GM12891 (cell line): ENCODE measurements at places on chromosomes 3 and 15.
A peak's percentile ranks its signal among the peaks of the same experiment; 100 is the strongest.

- no peak for DNase-seq
These were observed 4.2 kb upstream of the PEX5L start for GRCh38 chr3:180040966-180041365.

- no peak for DNase-seq
These were observed 23.1 kb downstream of the C3orf52 start for GRCh38 chr3:112109322-112109721.

- no peak for DNase-seq
These were observed 276.1 kb upstream of the GOLGA6L4 start for GRCh38 chr15:83959477-83959876.

GRCh38 chr3:188839187-188839695 lies 332.5 kb upstream of the TPRG1 start:
- DNase-seq = no peak

- DNase-seq = no peak
These were observed 14.0 kb downstream of the NANOGP8 start for GRCh38 chr15:35071106-35071505.

DNA sequence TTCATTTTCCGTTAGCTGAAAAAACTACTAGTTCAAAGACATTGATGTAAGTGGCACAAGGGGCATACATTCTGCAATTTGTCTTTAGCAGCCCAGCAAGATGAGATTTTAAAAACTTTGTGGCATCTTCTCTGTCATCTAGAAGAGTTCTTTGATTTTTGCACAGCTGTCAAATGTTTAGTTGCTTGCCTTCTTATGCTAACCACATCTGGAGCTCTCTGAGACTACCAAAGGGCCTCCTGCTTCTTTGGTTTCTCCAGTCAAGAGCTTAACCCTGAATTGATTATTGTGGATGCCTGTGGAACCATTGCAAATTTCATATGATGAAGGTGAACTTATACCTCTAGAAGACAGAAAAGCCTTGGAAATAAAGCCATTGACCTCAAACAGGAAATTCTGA lies 468.7 kb upstream of the RGMA start:
- no peak for DNase-seq

GRCh38 chr3:55902221-55902900 lies 415.3 kb upstream of the WNT5A start:
- no peak for DNase-seq

DNA sequence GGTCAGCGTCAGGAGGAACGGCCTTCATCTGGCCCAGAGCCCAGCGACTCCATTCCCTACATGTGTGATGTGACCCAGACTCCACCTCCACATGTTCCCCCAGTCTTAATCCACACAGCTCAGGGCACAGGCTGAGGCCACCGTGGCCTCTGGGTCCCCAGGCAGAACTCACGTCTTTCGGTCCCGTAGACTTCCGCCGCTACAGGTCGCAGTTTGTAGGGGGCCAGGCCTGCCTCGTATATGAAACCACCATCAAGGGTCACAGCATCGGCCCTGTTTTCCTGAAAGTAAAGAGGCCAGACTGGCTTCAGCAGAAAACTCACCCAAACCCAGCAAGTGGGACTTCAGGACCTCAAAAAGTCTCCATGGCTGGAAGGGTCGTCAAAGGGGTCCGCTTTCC lies 8.6 kb downstream of the LTF start:
- DNase-seq = no peak

- no peak for DNase-seq
These were observed 1099.3 kb upstream of the EPHA6 start for GRCh38 chr3:95715128-95715527.

DNA sequence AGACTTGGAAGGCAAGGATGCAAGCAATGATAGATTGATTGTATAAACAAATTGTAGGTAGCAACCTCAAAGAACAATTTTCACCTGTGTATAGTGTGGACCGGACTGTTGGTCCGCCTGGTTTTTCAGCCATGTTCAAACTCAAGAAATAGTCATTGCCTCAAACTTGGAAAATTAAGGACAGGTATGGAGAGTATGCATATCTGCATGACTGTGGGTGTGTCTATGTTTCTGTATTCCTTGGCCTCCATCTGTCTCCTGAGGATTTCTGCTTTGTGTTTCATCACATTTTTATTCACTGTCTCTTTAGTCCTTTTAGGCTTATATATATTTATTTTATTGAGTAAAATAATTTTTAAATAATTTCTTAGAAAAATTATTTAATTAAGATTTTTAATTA lies 53.9 kb upstream of the RASA2 start:
- no peak for DNase-seq

DNA sequence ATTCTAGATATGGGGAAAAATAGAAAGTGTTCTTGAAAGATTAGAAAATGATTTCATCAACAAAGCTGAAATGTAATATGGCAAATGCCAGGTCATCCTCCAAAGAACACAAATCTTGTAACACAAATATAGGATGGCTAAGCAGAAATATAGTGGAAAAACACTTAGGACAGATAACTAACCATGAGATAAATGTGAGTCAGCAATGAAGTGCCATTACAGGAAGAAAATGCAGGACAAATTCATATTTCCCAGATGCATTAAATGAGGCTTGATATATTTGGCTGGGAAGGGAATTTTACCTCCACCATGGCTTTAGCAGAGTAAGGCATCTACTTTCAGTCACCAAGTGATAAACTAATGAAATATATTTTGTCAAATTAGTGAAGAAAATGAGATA lies 92.8 kb upstream of the SEMA6D start:
- no peak for DNase-seq

- no peak for DNase-seq
These were observed 29.4 kb upstream of the ARID3B start for GRCh38 chr15:74511583-74511982.

DNA sequence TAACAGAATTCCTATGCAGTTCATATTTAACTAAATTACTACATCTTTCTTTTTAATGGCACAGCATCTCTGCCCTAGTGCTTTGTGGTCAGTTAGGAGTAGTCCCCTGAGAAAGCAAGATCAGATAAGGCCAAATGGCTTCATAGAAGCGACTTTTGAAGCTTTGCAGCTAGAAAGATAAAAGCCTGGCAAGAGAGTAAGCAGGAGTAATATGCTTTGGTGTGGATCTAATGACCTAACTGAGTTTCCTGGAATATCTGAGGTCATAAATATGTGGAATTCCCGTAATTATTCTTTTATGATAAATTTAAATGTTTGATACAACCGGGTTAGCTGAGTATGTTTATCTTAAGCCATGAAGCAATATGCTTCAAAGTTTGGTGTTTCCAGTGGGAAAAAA lies 374.9 kb upstream of the LRRC3B start:
- no peak for DNase-seq

GRCh38 chr3:141994856-141995255 lies 118.4 kb downstream of the ATP1B3 start:
- no peak for DNase-seq

GRCh38 chr3:150793641-150794040 lies 30.7 kb upstream of the SIAH2 start:
- DNase-seq = no peak

- no peak for DNase-seq
These were observed 70.7 kb downstream of the ANXA2 start for GRCh38 chr15:60326824-60327654.

DNA sequence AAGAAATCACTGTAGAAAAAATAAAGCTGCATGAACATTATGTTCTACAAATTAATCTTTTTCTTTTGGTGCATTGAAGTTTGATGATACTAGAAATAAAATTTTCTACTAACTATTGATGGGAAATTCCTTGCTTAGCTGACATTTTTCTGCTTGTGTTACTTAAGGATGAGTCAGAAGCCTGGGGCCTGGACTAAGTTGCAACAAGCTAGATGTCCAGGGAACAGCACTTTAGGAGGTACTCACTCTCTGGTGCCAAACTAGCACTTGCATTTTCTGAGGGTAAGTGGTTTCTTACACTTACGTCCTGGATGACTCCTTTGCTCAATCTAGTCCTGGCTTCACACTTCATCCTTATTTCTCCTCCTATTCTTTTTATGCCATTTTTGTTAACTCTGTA lies 945.1 kb downstream of the IGSF11 start:
- DNase-seq = no peak

DNA sequence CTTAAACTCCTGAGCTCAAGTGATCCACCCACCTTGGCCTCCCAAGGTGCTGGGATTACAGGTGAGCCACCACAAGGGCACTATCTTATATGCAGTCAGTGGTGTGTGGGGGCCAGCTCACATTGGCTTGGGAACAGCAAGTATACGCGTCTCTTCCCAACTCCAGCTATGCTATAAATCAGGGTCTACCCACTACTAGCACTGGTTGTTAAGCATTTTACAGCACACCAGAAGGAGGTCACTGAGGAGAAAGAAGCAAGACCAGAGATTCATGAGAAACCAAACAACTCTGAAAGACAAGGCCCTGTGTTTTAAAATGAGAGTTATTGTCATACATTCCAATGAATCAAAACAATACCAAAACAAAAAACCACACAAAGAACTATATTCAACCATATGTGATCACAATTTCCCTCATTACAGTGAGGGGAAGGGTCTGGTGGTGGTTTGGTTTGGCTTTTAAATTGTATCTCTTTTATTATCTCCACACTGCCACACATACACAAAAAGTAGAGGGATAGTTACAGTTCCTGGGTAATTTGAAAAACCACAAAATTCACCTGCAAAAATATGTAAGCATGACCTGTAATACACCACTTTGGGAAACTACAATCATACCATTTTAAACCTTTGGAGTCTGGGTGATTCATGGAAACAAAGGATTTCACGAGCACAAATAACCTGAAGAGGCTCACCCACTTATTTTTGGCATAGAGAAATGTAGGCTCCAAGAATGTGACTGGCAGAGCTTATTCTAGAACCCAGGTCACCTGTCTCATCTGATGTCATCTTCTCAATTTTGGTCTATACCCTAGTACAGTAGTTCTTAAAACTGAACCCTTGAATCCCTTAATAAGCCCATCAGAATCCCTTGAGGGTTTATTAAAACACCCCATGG lies 5.2 kb downstream of the MAGI1 start:
- no peak for DNase-seq

GRCh38 chr3:184320104-184320445 lies 5.7 kb downstream of the EIF4G1 start:
- no peak for DNase-seq

- no peak for DNase-seq
These were observed 578.7 kb downstream of the SQOR start for GRCh38 chr15:46213551-46213950.

DNA sequence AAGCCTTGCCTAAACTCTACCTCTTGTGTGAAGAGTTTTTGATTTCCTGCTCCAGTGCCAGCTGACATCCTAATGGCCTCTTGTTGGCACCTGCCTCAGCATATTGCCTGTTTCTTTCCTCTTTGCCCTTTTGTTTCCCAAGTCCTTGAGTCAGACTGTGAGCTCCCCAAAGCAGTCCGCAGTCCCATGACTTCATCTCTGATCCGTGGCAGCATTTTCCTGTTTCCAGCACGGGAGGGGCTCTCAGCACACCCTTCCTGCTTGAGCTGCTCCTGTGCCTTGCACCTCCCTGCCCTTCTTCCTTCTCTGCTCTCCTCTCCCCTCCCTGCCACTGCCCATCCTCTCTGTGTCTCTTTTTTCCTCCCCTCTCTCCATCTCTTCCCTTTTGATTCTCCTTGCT lies 179.6 kb downstream of the EPHB1 start:
- DNase-seq = no peak

GRCh38 chr3:10447527-10448260 lies 57.7 kb downstream of the ATP2B2 start:
- DNase-seq = no peak

GRCh38 chr3:189301479-189301878 lies 129.7 kb downstream of the TPRG1 start:
- DNase-seq = no peak

DNA sequence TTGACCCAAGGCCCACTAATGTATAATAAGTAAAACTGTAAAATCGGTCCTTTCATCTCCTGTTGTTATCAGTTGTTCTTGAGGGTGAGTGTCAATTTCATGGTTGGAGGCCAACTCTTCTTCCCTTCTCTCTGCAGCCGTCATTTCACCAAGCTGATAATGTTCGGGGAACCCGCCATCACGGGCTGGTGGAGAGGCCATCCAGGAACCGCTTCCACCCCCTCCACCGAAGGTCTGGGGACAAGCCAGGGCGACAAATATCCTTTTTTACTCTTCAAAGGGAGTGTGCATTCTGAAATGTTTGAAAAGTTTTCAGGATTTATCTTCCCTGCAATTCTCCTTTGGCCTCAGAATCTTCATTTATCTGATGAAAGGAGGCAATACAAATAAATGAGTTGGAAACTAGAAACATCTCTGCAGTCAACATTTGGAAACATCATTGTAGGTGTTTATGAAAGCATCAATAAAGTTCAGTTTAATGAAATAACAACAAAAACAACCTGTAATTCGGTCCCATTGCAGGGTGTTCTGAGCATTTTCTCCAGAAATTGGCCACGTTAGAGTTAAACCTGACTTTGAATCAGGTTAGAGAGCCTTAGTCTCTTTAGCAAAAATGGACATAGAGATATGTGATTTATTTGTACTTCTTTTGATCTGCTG lies 63.9 kb downstream of the CRTC3 start:
- no peak for DNase-seq

DNA sequence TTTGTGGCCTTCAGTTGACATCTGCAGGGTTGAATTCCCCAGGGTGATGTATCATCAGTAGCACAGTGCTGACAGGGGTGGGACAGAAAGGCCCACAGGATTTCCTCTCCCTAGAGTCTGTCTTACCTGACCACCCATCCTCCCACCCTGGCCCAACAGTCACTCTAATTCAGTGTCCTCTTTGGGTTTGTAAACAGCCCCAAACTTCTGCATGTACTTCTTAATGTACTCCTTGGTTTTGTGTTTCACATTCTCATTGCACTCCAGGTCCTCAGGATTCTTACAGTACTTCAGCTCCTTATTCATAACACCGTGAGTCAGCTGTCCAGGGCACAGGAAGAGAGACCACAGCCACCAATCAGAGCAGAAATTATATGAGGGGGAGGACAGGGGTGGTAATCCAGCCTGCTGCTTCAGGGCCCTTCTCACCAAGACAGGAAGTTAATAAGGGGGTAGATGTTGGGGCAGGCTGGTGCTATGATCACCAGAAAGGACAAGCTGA lies 37.5 kb downstream of the NBEAL2 start:
- peak; percentile 32 for DNase-seq

- DNase-seq = no peak
These were observed 49.5 kb upstream of the SEC13 start for GRCh38 chr3:10370429-10370828.

GRCh38 chr15:74787251-74788041 lies 5.6 kb downstream of the CSK start:
- peak; percentile 70 for DNase-seq

- no peak for DNase-seq
These were observed 267.4 kb downstream of the ABHD5 start for GRCh38 chr3:43958005-43958770.
